ENCODE measurements at places on chromosomes 16 and 17. TPM values are rescaled to one million over a fixed set of nuclear protein-coding genes. Genes with fewer than 3 reads are reported as not detected.

Gene EVPLL
- not detected for total RNA-seq

Gene USP43
- total RNA-seq = 9.1 TPM

GRCh38 chr17:76449126-76449525, 3.8 kb downstream of the UBE2O start:
- no peaks in the 10 kb centered on the region for H3K36me3 ChIP-seq
- H3K27ac ChIP-seq = no peak overlapping the region
- H3K4me1 ChIP-seq = peaks cover 6% of the 10 kb centered on the region
- H3K4me3 ChIP-seq = no peak overlapping the region
- H3K27me3 ChIP-seq = no peaks in the 10 kb centered on the region

Gene TBX2
- 0.07 TPM for total RNA-seq

DNA sequence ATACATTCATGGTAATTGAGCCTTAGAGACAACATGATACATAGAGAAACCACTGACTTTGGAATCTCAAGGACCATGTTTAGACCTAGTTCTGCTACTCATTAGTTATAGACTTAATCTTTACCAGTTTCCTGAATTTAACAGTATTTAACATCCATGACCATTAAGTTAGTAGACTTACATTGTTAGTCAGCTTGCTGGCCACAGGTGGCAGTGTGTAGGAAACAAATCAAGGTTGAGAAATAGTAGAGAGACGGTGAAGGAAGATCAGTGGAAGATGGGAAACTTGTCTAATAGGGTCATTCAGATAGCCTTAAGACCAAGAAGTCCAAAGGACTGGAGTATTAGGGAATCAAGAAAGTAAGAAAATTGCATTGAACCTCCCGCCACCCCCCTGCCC, 31.0 kb downstream of the OMG start:
- H3K4me1 ChIP-seq = no peaks in the 10 kb centered on the region
- no peak overlapping the region for H3K27ac ChIP-seq
- peaks cover 73% of the 10 kb centered on the region for H3K36me3 ChIP-seq
- no peak overlapping the region for H3K4me3 ChIP-seq
- H3K27me3 ChIP-seq = no peaks in the 10 kb centered on the region

Gene TBC1D3E
- 0.38 TPM for total RNA-seq

Gene ITGB3
- 0.81 TPM for total RNA-seq

GRCh38 chr17:205817-206216, 24.4 kb upstream of the DOC2B start:
- H3K4me1 ChIP-seq = no peaks in the 10 kb centered on the region
- H3K4me3 ChIP-seq = no peak overlapping the region
- H3K36me3 ChIP-seq = no peaks in the 10 kb centered on the region
- DNase-seq = no peak
- no peaks in the 10 kb centered on the region for H3K27me3 ChIP-seq
- no peak overlapping the region for H3K27ac ChIP-seq

Gene MFAP4
- 17.4 TPM for total RNA-seq

DNA sequence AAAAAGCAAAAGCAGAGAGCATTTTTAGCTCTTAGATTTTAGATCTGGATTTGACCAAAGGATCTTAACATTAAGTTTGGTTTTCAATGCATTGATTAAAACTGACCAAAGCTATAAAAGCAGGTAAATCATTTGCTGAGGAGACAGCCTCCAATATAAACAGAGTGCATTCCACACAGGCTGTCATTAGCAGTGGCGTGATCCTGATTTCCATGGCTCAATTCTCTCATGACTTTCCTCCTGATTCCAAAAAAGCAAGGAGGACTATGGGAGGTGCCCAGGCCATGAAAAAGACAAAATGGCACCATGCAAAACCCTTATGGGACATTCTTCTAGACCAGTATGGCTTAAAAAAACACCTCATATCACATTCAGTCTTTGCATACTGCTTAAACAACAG, 53.5 kb downstream of the PARN start:
- no peak for DNase-seq
- H3K27ac ChIP-seq = no peak overlapping the region
- no peaks in the 10 kb centered on the region for H3K4me1 ChIP-seq
- H3K27me3 ChIP-seq = no peaks in the 10 kb centered on the region
- H3K36me3 ChIP-seq = peaks cover 79% of the 10 kb centered on the region

Gene TLCD2
- total RNA-seq = 1.8 TPM

- no peak overlapping the region for H3K27ac ChIP-seq
- H3K4me3 ChIP-seq = no peak overlapping the region
- DNase-seq = peak; percentile 82
- no peaks in the 10 kb centered on the region for H3K36me3 ChIP-seq
Measured at GRCh38 chr16:80084614-80085013, 456.2 kb upstream of the DYNLRB2 start.

Gene TPSAB1
- total RNA-seq = not detected

All from endodermal cell (in vitro differentiated cells).